ENCODE measurements at places on chromosomes 5 and 9. TPM values are rescaled to one million over a fixed set of nuclear protein-coding genes. Genes with fewer than 3 reads are reported as not detected.

TGFBR1 gene
- 26.6 TPM for total RNA-seq

FAM169A gene
- under 0.01 TPM for total RNA-seq

LVRN gene
- total RNA-seq, result 0.39 TPM

GARIN3 gene
- total RNA-seq, result not detected

PDE6A gene
- not detected for total RNA-seq

SLU7 gene
- 43.7 TPM for total RNA-seq

PCDHB7 gene
- 0.37 TPM for total RNA-seq

PCDHA9 gene
- total RNA-seq, result under 0.01 TPM

IFNA13 gene
- total RNA-seq, result not detected
